ENCODE measurements at places on chromosomes 6 and 20.
A peak's percentile ranks its signal among the peaks of the same experiment; 100 is the strongest.

DNA sequence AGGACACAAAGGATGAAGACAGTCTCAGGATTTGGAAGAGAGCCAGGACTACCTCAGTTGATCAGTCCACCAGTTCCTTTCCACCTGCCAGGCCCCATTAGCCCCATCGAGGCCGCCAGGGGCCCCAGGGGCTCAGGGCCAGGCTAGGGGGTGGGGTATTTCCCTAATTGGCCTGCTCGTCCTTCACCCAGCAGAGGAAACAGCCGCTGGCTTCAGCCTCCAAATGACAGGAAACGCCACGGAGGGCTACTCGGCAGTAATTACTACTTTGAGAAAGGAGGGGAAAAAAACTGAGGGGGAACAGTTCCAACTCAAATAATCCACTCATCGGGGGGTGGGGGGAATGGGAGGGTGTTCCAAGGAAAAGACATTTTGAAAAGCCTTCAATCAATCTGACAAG, 42.7 kb downstream of the MAFB start:
- DNase-seq, result no peak

DNA sequence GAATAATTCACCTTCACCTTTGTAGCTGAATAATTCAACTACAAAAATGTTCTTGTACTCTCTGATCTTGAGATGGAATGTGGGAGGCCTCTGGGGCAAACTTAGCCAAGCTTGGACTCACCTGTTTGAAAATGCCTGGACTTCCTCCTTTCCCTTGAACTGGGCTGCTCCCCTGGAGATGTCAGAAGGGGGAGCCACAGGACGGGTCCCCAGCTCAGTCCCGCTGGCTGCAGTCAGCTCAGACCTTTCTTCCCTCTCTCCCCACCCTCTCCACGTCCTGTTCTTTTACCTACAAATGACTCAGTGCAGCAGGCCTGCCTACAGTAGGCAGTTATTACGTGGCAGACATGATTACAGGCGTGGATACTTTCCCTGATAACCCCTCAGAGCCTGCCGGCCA, 131.5 kb upstream of the RALGAPA2 start:
- DNase-seq, result no peak

- DNase-seq, result no peak
Measured at GRCh38 chr6:2771079-2771478, 5.9 kb downstream of the WRNIP1 start.

GRCh38 chr6:129309154-129309553, 400.8 kb downstream of the ARHGAP18 start:
- no peak for DNase-seq

DNA sequence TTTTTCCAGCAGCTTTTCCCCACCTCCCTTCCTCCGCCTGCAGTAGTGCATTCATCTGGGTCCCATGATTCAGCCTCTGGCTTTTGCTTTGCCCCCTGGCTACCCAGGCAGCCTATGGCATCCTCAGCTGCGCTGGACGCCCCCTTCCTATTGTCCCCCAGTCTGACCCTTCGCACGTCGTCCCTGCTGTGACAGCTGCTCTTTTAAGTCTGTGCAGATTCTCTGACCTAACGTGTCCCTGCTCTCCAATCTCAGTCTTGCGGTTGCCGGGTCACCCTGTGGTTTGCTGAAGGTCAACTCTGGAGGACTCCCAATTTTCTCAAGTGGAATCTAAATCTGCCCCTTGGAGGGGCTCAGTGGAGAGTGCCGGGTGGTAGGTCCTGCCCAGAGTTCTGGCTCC, 294.3 kb downstream of the CDC5L start:
- no peak for DNase-seq

- DNase-seq, result no peak
Measured at GRCh38 chr6:106572875-106573585, 56.3 kb downstream of the RTN4IP1 start.

DNA sequence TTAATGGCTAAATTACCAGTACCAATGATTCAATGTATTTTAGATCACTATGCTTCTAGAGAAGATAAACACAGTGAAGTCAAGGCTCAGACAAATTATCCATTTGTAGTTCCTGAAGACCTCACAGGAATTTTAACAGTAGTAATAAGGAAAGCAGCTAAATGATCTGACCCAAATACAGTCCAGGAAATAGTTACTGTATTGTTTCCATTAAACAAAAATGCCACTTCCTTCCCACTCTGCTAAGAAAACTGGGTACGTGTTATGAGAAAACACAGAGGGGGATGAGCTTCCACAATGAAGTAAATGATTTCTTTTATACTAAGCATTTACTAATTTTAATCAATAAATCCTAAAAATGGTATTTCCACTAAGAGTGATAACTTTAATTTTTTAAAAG, 127.9 kb downstream of the CDK19 start:
- no peak for DNase-seq

DNA sequence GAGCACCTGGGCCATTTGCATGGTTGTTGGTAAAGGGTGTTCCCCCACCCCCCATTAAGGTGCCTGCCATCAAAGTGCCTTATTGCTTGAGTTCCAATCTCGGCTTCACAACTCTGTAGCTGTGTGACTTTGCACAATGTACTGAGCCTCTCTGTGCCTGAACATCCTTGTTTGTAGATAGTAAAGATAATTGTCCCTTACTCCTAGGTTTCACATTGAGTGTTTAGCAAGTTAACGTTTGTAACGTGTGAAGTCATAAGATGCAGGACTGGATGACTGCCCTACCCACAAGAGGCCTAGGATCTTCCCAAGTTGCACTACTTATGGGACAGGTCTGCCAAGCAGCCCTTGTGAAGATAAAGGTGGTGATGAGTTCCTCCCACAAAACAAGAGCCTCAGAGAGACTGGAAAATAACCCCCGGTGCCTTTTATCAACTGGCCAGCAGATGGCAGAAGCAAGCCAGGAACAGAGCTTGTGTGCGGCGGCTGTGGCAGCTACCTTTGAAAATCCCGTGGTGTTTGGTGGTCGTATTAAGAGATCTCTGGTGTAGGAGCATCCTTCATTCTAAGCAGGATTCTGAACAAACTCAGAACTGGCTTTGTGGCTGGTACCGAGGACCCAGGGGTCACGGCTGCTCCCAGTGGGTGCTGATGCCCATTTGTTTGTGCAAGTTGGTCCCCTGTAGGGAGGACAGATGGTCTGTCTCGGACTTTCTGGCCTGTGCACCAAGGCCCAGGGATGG, 99.1 kb downstream of the CDH26 start:
- peak; percentile 65 for DNase-seq

DNA sequence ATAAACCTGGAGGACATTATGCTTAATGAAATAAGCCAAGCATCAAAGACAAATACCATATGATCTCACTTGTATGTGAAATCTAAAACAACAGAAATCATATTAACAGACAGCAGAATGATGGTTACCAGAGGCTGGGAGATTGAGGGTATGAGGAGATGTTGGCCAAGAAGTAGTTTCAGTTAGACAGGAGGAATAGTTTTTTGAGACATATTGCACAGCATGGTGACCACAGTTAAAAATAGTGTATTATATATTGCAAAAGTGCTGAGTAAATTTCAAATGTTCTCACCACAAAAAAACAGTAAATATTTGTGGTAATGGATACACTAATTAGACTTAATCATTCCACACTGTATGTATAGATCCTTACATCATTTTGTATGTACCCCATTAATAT, 1.8 kb downstream of the GABRR1 start:
- DNase-seq, result no peak

DNA sequence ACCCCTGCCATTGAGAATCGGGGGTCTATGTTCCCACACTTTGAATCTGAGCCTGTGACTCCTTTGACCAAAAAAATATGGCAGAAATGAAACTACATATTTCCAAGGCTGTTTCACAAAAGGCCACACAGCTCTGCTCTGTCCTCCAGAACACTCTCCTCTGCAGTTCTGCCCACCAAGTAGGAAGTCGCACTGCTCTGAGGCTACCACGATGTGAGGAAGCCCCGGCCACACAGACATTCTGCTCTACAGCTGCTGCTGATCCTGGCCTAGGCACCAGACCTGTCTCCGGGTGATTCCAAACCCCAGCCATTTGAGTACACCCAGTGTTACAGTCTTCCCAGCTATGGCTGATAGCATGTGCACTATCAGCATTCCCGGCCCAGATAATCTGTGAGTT, 85.1 kb downstream of the LYRM4 start:
- DNase-seq, result no peak

DNA sequence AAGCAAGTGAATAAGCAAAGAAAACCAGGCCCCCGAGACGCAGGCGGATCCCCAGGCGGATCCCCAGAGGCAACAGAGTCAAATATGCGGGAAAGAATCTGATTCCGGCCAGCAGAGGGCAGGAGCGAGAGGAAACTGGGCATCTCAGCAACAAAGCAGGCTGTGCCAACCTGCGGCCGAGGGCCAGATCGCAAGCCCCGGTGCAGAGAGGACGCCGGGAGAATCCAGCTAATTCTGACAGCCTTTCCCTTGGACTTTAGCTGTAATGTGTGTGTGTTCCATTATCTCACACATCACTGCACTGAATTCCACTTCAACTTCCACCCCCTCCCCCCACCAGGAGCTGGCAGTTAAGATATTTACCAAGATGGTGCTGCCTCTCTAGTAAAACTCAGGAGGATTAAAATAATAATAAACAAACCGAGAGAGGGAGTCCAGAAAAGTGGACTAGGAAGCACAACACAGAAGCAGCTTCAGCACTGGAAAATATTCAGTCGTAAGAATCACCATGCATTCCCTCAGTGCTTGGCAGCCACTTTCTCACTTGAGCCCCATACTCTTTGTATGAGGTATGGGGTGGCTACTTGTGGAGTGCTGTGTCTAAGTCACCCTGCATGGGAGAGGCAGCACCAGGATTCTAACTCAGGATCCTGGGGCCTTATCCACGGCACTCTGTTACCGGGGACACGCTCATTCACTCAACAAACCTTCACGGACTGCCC, 66.2 kb upstream of the SNX9 start:
- DNase-seq, result peak; percentile 38
